NCI-H2081 treated with DMSO at 0.1 percent for 48 hours (cell line): ENCODE measurements at places on chromosomes 5 and 9.

- DNase-seq: no peak
These were observed 13.9 kb downstream of the PCSK5 start for GRCh38 chr9:75904364-75904763.

DNA sequence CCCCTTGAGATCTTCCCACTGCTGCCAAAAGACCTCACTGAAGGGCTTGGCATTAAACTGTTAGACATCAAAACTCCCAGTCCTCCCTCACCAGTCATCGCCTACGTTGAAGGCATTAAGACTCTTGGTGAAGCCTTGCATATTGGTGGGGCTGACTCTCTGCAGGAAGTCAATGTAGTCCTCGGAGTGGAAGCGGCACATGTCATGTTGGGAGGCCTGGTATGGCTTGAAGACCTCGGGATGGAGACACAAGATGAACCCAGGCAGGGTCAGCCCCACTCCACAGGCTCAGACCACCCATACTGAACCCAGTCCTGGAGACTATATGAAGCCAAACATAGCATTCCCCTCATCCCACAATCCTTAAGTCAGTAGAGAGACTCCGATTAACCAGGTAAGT is 1.9 kb downstream of the HDAC3 start:
- DNase-seq: no peak

GRCh38 chr5:156597276-156597675 is 252.8 kb upstream of the PPP1R2B start:
- no peak for DNase-seq

GRCh38 chr5:167723254-167723871 is 568.1 kb upstream of the WWC1 start:
- DNase-seq: peak; percentile 60

GRCh38 chr5:75756981-75757380 is 39.7 kb upstream of the POC5 start:
- DNase-seq: no peak

GRCh38 chr9:103362986-103363385 is 367.9 kb downstream of the CYLC2 start:
- no peak for DNase-seq

GRCh38 chr9:33349743-33350142 is 52.6 kb downstream of the AQP7 start:
- no peak for DNase-seq

DNA sequence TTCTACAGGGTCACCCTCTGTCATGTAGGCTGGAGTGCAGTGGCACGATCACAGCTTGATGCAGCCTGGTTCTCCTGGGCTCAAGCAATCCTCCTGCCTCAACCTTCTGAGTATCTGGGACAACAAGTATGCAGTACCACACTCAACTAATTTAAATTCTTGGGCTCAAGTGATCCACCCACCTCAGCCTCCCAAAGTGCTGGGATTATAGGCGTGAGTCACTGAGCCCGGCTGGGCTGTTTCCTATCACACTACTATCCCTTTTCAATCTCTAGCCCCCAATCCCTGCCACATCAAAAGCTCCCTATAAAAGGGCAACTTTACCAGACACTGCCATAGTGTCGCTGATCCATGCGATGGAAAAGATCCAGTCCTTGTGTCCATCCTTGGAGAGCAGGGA is 20.4 kb downstream of the DCAF12 start:
- DNase-seq: no peak

GRCh38 chr9:14021871-14022525 is 291.9 kb downstream of the NFIB start:
- no peak for DNase-seq

GRCh38 chr5:59529239-59529638 is 364.3 kb downstream of the PDE4D start:
- no peak for DNase-seq

DNA sequence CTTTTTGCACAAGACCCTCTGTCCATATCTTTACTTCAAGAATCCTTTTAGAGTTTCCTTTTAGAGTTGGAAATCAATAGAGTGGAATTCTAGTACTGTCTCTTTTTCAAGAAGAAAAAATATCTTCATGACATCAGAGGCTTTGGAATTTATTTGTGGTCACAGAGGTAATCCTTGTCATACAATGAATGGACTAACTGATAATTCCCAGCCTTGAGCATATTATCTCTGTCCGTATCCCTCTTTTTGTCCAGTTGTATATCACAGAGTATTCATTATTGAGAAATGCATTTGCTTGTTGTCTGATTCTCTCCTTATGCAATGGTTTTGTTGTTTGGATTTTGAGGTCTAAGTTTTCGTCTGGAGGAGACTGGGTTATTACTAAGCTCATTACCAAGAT is 82.0 kb upstream of the HAPLN1 start:
- no peak for DNase-seq

GRCh38 chr5:172160506-172160905 is 27.5 kb downstream of the STK10 start:
- no peak for DNase-seq

GRCh38 chr9:134633362-134634142 is 8.1 kb upstream of the COL5A1 start:
- DNase-seq: no peak

DNA sequence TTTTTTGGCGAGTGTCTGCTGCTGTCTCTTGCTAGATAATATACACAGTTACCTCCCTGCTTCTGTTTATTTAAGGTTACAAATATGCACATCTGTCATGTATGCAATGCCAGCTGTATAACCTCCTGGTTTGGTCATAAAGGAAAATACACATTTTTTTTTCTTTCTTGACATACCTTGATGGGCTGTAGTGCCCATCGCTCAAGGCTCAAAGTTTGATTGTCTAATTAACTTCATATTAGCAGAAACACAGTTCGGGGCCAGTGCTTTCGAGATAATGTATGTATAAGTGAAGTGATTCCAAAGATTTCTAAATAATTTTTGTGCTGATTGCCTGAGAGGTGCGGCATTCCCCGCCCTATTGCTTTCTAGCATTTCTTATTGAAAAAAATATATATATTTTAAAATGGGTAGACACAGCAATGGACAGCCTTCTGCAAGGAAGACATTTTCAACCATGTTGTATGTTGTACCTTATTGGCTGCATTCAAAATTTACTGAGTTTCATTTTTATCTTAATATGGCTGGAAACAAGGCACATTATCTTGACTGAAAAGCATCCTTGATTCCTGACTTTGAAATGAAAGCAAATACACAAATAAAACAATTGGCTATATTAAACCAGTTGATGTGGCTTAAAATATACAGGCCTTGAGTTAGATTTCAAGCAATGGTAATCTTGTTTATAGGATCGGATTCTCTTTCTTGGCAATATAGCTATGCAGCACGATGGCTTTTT is 206.2 kb downstream of the MEF2C start:
- no peak for DNase-seq

DNA sequence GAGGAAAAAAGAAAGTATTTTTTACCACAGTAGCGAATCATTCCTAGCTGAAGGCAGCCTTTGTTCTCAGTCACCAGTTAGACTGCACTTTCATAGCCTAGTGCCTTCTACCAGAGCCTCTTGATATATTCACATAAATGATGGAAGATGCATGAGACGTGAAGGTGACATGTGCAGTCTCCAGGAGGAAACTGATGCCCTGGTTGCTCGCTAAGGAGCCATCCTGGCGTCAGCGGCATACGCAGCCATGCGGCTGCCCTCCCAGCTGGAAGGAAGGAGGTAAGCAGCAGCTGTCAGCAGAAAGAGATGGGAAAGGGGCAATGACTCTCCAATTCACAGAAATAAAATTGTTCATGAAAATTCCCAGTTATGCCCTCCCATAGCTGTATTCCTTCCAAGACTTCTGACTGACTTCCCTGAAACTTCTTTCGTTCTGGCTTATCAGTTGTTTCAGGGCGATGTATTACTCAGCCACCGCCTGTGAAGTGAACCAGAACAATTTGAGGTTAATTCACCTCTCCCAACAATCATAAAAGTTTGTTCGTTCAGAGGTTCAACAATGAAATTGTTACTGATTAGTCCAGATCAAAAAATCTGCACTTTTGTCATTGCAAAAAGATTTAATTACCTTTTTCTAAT is 331.2 kb downstream of the NR2F1-AS1 start:
- no peak for DNase-seq

- DNase-seq: no peak
These were observed 20.4 kb downstream of the BDP1 start for GRCh38 chr5:71475788-71476384.

- no peak for DNase-seq
These were observed 38.8 kb downstream of the ARHGEF28 start for GRCh38 chr5:73664796-73665195.

DNA sequence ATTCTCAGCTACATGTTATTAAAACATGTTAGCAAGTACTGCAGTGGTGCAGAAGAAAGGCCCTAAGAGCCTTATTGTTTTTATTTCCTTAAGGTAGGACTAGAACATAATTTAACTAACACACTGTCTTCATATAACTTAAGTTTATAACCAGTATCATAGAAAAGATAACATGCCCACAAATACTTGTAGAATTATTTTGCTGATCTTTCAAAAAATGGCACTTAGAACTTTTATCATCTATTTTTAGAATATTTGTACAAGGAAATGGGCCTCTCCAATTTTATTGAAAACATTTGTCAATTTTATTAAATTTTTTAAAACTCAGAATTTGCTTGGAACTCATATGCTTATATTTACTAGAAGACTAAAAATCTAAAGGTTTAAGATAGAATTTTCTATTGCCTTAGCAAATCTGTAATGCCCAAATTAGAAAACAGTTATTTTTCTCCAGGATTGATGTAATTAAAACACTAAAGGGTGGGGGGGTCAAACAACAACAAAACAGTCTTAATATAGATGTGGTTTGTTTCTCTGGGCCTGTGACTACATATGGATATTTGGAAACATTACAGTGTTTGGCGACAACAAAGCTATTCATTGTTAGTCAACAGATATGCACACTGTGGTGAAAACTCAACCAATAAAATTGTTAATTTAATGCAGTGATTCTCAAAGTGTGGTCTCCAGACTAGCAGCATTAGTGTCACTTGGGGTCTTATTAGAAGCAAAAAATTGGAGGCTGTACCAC is 360.4 kb downstream of the PDE4D start:
- DNase-seq: no peak

- DNase-seq: no peak
These were observed 111.2 kb upstream of the LRRTM2 start for GRCh38 chr5:138986186-138986800.

DNA sequence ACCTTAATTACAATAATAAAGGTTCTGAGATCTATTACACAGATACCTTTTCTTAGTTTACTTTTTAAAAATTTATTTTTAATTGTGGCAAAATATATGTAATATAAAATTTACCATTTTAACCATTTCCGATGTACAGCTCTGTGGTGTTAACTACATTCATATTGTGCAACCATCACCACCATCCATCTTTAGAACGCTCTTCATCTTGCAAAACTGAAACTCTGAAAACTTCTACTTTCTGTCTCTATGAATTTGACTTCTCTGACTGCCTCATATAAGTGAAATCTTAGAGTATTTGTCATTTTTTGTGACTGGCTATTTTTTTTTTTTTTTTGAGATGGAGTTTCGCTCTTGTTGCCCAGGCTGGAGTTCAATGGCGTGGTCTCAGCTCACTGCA is 26.8 kb downstream of the WWC1 start:
- no peak for DNase-seq

GRCh38 chr5:81286059-81286617 is 15.2 kb upstream of the ZCCHC9 start:
- no peak for DNase-seq

- no peak for DNase-seq
These were observed 813.3 kb upstream of the WWC1 start for GRCh38 chr5:167478188-167478587.

DNA sequence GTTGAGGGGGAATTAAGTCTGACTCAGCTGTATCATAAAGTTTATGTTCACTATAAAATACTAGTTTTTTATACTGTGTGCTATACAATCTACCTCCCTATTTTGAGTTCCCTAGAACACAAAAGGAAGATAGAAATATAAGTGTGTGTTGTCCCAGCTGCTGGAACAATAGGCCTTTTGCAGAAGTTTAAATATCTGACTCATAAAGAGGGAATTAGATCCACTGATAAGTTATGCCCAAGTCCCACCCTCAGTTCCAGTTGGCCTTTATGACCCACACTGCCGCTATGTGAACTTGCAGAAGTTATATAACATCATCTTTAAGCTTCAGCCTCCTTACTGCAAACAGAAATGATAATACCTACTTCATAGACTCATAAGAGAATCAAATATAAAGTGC is 88.5 kb upstream of the DAB2 start:
- DNase-seq: no peak

- DNase-seq: no peak
These were observed 107.1 kb downstream of the MAT2B start for GRCh38 chr5:163612358-163613149.

GRCh38 chr5:83509540-83509939 is 38.0 kb downstream of the VCAN start:
- DNase-seq: no peak

DNA sequence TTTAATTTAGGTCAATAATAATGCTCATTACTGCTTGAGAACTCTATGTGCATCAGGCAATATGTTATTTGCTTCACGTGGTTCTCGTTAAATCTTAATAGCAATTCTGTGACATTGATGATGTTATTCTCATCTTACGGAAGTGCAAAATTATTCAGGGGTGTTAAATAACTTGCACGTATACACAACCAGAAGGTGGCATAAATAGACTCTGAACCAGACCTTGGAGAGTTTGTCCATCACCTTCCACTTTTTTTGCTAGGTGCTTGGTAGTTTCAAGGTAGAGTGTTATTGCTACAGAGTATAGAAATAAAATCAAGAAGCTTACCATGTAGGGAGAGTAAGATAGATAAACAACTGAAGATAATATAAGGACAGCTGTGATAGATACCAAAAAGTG is 23.6 kb upstream of the TNFAIP8 start:
- no peak for DNase-seq

- no peak for DNase-seq
These were observed 22.6 kb downstream of the HRH2 start for GRCh38 chr5:175680463-175680862.

- no peak for DNase-seq
These were observed 205.3 kb upstream of the NFIL3 start for GRCh38 chr9:91628892-91629291.

DNA sequence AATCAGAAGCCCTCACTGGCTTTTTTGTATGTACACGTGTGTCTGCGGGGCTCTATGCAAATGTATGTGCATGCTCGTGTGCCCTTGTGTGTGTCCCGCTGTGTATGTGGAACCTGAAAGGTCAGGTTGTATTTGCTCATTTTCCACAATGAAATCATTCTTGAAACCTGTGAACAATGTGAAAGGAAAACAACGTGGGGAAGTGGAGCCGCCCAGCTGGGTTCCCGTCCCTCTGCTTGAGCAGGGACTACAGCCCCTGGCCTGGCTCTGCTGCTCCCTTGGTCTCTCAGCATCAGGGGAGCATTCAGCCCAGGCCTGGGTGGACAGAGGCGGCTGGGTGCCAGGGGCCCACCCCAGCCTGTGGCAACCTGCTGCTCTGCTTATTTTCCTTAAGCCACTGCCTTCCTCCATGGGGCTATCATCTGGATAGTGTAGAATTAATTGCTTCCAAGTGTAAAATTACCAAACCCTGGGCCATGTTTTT is 3.0 kb downstream of the ECSCR start:
- no peak for DNase-seq

- DNase-seq: no peak
These were observed 157.8 kb downstream of the MED10 start for GRCh38 chr5:6220346-6221088.

- no peak for DNase-seq
These were observed 2.0 kb downstream of the AK1 start for GRCh38 chr9:127875306-127875966.
